Neuronal stem cell (in vitro differentiated cells): ENCODE measurements at places on chromosomes 3 and 15.

- DNase-seq, result no peak
- no peak overlapping the region for H3K27ac ChIP-seq
- no peaks in the 10 kb centered on the region for H3K36me3 ChIP-seq
- no peaks in the 10 kb centered on the region for H3K27me3 ChIP-seq
Observed at GRCh38 chr3:140599496-140599895, 78.4 kb upstream of the TRIM42 start.

GRCh38 chr15:39181056-39181747, 399.7 kb upstream of the THBS1 start:
- DNase-seq, result no peak
- H3K36me3 ChIP-seq, result no peaks in the 10 kb centered on the region
- H3K27ac ChIP-seq, result no peak overlapping the region
- no peaks in the 10 kb centered on the region for H3K27me3 ChIP-seq

DNA sequence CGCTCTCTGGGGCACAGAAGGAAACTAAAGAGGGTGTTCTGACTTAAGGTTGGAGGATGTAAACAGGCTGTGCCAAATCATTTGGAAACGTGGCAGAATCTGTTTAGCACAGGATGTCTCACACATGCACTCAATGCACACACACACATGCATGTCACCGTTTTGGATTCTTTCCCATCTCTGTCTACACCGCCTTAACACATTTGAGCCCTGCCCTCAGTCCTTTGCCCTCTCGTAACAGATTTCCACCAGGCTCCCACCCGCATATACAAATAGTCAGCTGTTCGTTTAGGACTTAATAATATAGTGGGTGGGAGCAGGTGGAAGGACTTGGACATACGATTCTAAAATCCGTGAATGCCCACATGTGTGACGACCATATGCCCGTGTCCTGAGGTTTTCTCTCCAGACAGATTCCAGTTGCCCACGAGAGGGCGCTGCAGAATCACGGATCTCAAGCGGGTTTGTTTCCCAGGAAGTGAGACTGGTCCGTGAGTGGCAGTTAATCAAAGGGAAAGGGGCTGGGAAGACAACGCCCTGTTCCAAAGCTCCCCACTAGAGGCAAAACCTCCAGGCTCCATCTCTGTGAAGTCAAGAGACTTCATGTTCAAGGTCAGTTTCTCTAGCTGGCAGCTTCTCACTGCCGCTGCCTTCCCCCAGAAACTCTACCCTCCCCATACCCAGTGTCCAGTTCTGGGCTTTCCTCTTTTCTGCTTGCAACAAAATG, 44.5 kb downstream of the NOX5 start:
- H3K27me3 ChIP-seq, result peaks cover 3% of the 10 kb centered on the region
- no peaks in the 10 kb centered on the region for H3K36me3 ChIP-seq
- peak; percentile 92 for DNase-seq
- H3K4me3 ChIP-seq, result no peak overlapping the region

DNA sequence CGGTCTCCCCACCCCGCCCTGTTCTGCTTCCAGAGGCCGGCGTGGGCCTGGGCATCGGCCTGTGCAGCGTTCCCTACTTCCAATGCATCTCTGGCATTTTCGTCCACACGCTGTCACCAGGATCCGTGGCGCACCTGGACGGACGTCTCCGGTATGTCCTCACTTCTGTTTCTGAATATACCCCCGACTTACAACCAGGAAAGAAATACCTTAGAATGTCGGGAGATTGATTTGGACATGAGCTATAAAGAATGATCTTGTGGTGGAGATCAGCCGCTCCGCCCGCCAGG, 41.4 kb downstream of the STARD5 start:
- no peaks in the 10 kb centered on the region for H3K4me1 ChIP-seq
- DNase-seq, result no peak
- no peak overlapping the region for H3K4me3 ChIP-seq
- H3K27ac ChIP-seq, result no peak overlapping the region
- H3K27me3 ChIP-seq, result no peaks in the 10 kb centered on the region
- no peaks in the 10 kb centered on the region for H3K36me3 ChIP-seq

GRCh38 chr15:99732751-99733267, 428 bp downstream of the LYSMD4 start:
- no peaks in the 10 kb centered on the region for H3K27me3 ChIP-seq
- no peak for DNase-seq
- peaks cover 4% of the 10 kb centered on the region for H3K4me1 ChIP-seq
- peak overlapping the region; percentile 59 for H3K27ac ChIP-seq
- H3K36me3 ChIP-seq, result peaks cover 18% of the 10 kb centered on the region
- peak overlapping the region; percentile 82 for H3K4me3 ChIP-seq

GRCh38 chr3:47344971-47345370, 35.9 kb upstream of the PTPN23 start:
- no peaks in the 10 kb centered on the region for H3K27me3 ChIP-seq
- H3K36me3 ChIP-seq, result peaks cover 62% of the 10 kb centered on the region
- no peak overlapping the region for H3K27ac ChIP-seq
- H3K4me3 ChIP-seq, result no peak overlapping the region
- no peaks in the 10 kb centered on the region for H3K4me1 ChIP-seq

DNA sequence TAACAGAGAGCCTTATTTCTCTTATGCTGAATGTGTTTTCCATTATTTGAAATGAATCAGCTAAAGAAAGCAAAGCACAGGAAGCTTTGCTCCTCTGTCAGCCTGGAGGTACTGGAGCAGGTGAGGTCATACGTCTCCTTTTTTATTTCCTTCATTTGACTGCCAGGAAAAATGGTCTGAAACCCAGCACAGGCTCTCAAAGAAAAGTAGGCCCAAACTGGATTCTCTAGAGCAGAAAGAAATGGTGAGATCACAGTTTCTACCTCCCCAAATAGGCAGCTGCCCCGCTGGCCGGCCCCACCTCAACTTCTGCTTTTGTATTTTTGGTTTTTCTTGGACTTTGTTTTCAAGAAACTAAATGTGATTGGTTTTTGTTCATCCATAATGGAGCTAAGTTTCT, 95.1 kb downstream of the RPL39L start:
- H3K27ac ChIP-seq, result no peak overlapping the region
- no peaks in the 10 kb centered on the region for H3K27me3 ChIP-seq
- no peaks in the 10 kb centered on the region for H3K4me1 ChIP-seq
- DNase-seq, result no peak
- peaks cover 21% of the 10 kb centered on the region for H3K36me3 ChIP-seq

- no peak overlapping the region for H3K4me3 ChIP-seq
- H3K4me1 ChIP-seq, result peaks cover 2% of the 10 kb centered on the region
- H3K27ac ChIP-seq, result no peak overlapping the region
Observed at GRCh38 chr3:64730681-64731080, 42.9 kb upstream of the ADAMTS9 start.

GRCh38 chr3:87260270-87260669, 16.1 kb downstream of the POU1F1 start:
- H3K27me3 ChIP-seq, result no peaks in the 10 kb centered on the region
- H3K27ac ChIP-seq, result no peak overlapping the region
- peak; percentile 49 for DNase-seq
- no peak overlapping the region for H3K4me3 ChIP-seq

- DNase-seq, result no peak
- H3K27me3 ChIP-seq, result peaks cover 3% of the 10 kb centered on the region
- H3K36me3 ChIP-seq, result no peaks in the 10 kb centered on the region
- peaks cover 10% of the 10 kb centered on the region for H3K4me1 ChIP-seq
- H3K27ac ChIP-seq, result no peak overlapping the region
Observed at GRCh38 chr3:15113471-15113870, 14.5 kb upstream of the RBSN start.

DNA sequence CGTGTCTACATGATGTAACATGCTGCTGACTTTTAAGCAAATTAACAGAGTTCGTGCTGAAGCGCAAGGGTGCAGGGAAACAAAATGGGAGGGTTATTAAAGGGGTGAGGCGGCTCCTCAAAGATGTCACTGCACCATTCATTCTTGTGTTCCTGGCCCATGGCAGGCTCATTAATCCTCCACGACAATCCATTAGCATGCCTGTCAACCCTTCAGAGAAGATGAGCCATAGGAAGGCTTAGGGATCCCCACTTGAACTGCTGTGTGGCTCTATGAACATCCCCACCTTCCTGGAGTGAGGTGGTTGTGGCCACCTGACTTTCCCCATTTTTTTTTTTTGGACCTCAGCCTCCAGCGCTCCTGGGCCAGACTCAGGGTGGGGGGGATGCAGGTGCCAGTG, 45.8 kb downstream of the IGF1R start:
- H3K36me3 ChIP-seq, result no peaks in the 10 kb centered on the region
- peaks cover 2% of the 10 kb centered on the region for H3K4me1 ChIP-seq
- no peaks in the 10 kb centered on the region for H3K27me3 ChIP-seq
- H3K4me3 ChIP-seq, result no peak overlapping the region

DNA sequence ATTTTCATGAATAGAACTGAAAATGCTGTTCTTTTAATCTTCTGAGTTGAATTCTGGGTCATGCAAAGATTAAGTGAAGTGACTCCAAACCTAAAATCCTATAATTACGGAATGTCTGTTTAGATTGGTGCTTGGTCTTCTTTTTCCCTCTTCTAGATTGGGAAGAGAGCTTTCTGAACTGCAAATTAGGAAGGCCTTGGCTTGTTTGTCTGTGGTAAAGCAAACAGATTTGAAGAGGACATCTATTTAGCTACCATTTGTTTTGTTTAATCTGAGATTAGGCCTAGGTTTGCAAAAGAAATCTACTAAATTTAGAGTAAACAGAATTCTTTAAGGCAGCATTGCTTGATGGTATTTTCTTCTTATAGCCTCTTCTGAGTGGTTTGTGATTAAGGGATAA, 23.5 kb downstream of the PAQR9 start:
- DNase-seq, result no peak
- H3K4me1 ChIP-seq, result no peaks in the 10 kb centered on the region
- H3K4me3 ChIP-seq, result no peak overlapping the region
- H3K27me3 ChIP-seq, result peaks cover 22% of the 10 kb centered on the region

DNA sequence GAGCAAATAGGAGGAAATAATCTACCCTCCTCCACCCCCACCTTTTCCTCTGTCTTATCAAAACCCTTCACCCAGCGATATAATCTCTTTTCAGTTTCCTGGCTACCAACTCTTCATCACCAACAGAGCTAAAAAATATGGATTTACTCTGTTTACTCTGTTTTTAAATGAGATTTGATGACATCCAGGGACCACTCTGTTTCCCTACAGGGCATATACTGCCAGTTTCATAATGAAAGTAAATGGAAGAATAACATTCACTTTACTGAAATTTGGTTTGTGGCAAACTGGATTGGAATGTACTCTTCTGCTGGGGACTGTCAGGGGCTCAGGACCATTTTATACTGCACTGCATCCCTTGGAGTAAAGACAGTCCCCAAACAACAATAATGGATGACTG, 80.1 kb upstream of the PTX3 start:
- peaks cover 3% of the 10 kb centered on the region for H3K4me1 ChIP-seq
- no peaks in the 10 kb centered on the region for H3K27me3 ChIP-seq
- no peak overlapping the region for H3K4me3 ChIP-seq
- DNase-seq, result no peak

DNA sequence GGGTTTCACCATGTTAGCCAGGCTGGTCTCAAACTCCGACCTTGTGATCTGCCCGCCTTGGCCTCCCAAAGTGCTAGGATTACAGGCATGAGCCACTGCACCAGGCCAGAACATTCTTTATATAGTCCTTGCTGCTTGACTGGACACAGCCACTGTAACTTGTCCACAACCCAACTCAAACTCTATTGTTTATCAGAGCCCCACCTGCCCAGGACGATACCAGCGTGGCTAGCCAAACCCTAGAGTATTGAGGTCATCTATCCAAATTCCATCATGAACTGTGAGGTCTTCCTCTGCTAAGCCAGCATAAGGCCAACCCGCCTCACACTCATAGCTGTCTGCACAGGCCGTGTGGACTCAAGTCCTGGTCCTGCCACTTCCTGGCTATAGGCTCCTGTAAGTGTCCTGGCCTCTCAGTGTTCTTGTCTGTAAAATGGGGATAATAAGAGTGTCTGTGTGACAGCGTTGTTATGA, 63.9 kb downstream of the DAPK2 start:
- H3K27ac ChIP-seq, result no peak overlapping the region
- no peaks in the 10 kb centered on the region for H3K36me3 ChIP-seq
- H3K4me1 ChIP-seq, result peaks cover 19% of the 10 kb centered on the region
- no peaks in the 10 kb centered on the region for H3K27me3 ChIP-seq
- no peak for DNase-seq

DNA sequence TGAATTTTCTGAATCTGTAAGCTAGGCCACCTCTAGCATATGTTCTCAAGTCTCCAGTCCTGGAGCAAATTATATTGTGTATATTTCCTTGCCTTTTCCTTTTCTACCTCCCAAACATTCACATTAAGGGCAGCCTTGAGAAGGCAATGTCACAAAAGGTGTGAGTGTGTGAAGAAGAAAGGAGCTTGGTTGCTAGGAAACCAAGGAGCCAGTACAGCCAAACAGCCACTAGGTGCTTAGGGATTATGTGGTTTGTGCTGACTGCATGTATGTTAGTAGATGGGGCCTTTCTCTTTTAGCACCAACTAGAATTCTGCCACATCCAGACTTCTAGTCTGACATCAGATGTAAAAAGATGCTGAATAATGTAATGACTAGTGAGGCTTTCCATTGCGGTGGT, 118.8 kb upstream of the DAZL start:
- H3K27ac ChIP-seq, result no peak overlapping the region
- no peaks in the 10 kb centered on the region for H3K36me3 ChIP-seq
- H3K4me3 ChIP-seq, result no peak overlapping the region

DNA sequence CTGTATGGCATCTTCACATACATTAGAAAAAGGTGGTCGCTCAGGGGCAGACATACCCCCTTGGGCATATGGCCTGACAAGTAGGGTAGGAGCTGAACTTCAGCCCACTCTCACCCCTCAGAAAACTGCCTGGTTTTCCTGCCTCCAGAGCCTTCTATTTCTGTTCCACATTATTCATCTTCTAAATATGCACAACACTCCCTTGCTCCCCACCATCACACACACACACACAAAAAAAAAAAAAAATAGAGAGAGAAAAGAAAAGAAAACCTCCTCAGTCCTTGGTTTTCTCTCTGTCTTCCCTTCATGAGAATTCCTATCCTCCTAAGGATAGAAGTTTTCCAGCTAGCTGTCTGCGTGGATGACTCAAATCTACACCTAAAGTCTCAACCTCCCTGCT, 5.6 kb upstream of the ROPN1 start:
- no peak for DNase-seq
- H3K4me1 ChIP-seq, result peaks cover 4% of the 10 kb centered on the region
- no peaks in the 10 kb centered on the region for H3K36me3 ChIP-seq
- no peak overlapping the region for H3K4me3 ChIP-seq

DNA sequence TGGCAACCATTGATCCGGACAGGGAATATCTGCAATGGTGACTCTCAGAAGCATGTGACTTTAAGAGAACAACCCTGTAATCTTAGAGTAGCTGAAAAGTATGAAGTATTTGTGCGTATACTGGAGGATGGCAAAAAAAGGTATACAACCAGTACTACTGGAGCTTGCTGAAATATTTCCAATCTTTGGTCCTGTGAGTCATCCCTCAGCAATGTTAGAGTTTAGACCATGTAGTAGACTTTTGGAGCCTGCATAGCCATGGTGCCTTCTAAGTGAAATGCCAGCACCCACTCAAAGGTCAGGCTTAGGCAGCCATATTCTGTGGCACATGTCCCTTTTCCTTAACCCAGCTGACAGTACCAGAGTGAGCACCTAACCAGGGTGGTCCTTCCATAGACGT, 429.4 kb downstream of the NTRK3 start:
- H3K27ac ChIP-seq, result no peak overlapping the region
- no peaks in the 10 kb centered on the region for H3K4me1 ChIP-seq
- H3K27me3 ChIP-seq, result no peaks in the 10 kb centered on the region
- no peaks in the 10 kb centered on the region for H3K36me3 ChIP-seq

GRCh38 chr3:152019508-152019907, 146.1 kb downstream of the SUCNR1 start:
- H3K36me3 ChIP-seq, result no peaks in the 10 kb centered on the region
- H3K27ac ChIP-seq, result no peak overlapping the region
- no peak for DNase-seq
- H3K27me3 ChIP-seq, result no peaks in the 10 kb centered on the region
- H3K4me1 ChIP-seq, result no peaks in the 10 kb centered on the region

GRCh38 chr3:112472691-112473090, 26.6 kb downstream of the BTLA start:
- no peak for DNase-seq
- no peak overlapping the region for H3K4me3 ChIP-seq
- H3K36me3 ChIP-seq, result no peaks in the 10 kb centered on the region
- no peaks in the 10 kb centered on the region for H3K4me1 ChIP-seq
- no peaks in the 10 kb centered on the region for H3K27me3 ChIP-seq
